ENCODE measurements at places on chromosomes 7 and 10.
A peak's percentile ranks its signal among the peaks of the same experiment; 100 is the strongest.

DNA sequence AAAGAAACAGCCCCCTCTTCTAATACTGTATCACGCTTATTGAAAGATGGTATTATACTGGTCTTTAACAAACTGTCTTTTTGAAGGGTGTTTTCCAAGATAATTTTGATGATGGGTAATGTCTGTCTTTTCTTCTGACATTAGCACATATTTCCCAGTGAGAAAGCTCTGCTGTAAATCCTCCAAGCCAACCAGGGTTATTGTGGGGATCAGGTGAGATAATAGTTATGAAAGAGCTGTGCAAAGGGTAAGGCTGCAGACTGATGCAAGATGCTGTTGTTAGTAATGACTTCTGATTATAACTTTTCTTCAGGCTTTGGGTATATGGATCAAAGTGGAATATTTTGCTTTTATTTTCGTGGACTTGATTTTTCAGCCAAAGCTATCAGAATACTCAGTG is 581.7 kb downstream of the REEP3 start:
- DNase-seq: no peak

DNA sequence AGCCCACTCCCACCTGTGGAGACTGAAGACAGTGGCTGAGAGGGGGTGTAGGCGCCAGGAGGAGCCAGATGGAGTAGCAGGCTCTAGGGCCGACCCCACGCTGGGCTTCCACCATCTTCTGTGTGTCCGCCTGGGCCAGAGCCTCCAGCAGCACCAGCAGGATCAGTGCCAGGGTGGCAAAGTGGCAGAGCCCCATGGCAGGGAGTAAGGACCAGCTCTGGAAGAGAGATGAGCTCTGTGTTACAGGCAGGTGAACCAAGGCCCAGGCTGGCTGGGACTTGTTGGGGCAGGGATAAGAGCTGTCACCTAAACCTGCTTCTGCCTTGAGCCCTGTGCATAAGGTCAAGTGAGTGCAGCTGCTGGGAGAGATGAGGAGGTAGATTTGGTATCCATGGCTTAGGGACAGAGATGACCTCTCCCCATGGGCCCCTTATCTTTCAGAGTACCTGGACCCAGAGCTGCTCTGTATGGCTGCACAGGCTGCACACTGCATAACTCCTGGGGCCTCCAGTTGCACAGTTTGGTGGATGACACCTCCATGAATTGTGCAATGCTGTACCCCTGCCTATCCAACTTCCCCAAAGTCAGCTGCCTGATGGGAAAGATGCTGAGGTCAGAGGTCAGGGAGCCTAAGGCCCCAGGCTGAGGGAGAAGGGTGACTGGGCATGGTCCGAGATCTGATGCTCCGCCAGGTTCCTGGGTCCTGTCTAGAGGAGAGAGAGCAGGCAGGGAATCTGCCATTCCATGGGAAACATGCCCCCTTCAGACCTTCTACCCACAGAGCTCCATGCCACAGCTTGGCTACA is 7.4 kb upstream of the SAMD8 start:
- DNase-seq: no peak

DNA sequence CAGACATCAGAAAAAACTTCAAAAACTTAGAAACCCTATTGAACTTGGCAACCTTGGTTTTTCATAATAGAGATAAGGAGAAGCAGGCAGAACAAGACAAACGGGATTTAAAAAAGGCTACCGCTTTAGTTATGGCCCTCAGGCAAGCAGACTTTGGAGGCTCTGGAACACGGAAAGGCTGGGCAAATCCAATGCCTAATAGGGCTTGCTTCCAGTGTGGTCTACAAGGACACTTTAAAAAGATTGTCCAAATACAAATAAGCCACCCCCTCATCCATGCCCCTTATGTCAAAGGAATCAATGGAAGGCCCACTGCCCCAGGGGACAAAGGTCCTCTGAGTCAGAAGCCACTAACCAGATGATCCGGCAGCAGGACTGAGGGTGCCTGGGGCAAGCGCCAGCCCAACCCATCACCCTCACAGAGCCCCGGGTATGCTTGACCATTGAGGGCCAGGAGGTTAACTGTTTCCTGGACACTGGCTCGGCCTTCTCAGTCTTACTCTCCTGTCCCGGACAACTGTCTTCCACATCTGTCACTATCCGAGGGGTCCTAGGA is 115.3 kb downstream of the NRCAM start:
- DNase-seq: no peak

DNA sequence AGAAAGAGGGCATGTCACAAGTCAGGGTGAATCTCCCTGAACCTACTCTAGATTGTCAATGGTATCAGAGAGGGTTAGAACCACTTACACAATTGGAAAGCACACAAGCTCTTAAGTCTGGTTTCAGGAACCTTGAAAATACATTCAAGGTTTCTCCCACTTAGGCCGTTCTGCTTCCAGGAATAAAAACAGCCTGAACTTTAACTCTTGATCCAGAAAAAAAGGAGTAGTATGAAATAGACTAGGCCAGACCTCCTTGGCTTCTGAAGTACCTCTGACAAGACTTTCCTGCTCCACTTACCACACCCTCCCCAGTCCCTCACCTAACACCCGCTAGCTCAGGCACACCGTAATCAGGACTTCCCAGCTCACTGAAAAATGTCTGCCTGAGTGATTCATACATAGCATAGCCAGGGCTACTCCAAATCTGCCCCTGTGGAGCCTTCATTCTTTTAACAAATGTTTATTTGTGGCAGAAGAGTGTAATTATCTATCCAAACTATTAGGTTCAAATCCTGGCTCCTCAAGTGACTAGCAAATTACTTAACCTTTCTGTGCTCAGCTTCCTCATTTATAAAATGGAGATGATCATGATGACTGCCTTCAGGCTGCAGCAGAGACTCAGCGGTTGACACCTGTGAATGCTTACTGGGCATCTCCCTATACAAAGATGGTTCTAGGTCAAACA is 30.3 kb upstream of the IL6 start:
- no peak for DNase-seq

GRCh38 chr10:48478980-48479811 is 125.7 kb downstream of the ARHGAP22 start:
- DNase-seq: no peak

DNA sequence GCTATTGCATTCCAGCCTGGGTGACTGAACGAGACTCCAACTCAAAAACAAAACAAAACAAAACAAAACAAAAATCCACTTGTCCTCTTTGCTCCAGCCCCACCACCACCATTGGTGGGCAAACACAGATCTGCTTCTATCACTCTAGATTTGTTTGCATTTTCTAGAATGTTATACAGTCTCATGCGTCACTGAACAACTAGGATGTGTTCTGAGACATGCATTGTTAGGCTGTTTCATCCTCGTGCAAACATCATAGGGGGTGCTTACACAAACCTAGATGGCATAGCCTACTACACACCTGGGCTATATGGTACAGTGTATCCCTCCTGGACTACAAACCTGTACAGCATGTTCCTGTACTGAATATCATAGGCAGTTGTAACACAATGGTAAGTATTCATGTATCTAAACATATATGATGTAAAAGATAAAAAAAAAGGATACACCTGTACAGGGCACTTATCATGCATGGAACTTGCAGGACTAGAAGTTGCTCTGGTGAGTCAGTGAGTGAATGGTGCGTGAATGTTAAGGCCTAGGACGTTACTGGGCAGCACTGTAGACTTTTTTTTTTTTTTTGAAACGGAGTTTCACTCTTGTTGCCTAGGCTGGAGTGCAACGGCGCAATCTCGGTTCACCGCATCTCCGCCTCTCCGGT is 45.3 kb downstream of the BTBD16 start:
- no peak for DNase-seq

DNA sequence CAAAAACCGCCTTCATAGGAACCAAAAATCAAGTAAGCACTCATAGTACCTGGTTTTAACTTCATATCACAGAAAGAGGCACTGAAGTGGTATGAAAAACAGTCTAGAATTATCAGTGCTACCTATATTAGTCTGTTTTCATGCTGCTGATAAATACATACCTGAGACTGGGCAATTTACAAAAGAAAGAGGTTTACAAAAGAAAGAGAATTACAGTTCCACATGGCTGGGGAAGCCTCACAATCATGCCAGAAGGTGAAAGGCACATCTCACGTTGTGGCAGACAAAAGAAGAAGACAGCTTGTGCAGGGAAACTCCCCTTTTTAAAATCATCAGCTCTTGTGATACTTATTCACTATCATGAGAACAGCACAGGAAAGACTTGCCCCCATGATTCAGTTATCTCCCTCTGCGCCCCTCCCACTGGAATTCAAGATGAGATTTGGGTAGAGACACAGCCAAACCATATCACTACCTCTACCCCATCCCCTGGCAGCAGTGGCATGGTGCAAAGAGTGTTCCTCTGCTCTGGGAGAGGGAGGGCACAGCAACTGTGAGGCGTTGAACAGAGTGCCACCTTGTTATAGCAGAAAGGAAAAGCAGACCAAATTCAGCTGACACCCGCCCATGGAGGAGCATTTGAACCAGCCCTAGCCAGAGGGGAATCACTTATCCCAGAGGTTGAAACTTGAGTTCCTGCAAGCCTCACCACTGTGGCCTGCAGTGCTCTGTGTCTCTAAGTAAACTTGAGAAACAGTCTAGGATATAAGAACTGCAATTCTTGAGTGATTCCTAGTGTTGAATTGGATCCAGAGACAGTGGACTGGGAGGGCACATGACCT is 61.9 kb upstream of the PTPRZ1 start:
- DNase-seq: no peak

DNA sequence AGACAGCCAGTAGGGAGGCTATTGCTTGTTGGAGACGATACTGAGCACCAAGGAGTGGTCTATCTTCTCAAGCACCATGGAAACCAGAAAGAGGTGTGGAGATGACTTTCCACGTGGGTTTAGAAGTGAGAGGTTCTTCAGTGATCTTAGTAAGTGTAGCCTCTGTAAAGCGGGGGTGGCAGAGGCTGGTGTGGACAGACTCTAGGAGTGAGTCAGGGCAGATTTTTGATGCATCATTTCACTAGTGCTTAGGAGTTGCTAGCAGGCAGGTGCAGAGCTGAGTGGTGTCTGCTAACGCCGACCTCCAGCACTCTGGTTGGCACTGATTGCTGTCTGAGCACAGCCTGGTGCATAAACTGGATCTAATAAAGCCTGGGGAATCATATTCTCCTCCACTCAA is 78.4 kb upstream of the ADO start:
- DNase-seq: peak; percentile 33

GRCh38 chr7:22060863-22061262 is 115.2 kb upstream of the CDCA7L start:
- DNase-seq: no peak

DNA sequence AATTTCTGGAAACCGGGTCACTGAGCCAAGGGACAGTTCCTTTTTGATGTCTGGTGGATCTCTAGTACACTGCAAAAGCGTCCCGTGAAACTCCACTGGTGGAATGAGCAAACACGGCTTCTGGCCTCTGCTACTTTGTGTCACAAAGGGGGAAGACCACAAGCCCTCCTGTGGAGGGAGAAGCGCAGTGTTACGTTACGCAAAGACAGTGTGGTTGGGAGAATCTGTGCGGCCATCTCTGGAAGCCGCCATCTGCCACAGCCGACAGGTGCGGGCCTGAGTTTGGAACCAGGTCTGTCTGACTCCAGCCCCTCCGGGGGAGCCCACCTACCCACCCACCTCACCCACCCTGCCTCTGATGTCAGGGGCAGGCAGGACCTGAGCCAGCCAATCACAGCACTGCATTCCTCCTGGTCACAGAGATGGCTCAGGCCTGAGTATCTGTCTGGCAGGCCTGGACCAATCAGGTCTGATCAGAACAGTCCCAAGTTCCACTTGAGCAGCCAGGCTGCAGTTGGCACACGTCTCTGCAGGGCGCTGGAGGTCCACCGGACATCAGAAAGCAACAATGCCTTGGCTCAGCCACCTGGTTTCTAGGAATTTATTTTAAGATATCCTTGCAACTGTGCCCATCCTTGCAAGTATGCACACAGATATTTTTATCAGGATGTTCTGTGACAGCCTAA is 3.0 kb upstream of the CYP2W1 start:
- DNase-seq: no peak

DNA sequence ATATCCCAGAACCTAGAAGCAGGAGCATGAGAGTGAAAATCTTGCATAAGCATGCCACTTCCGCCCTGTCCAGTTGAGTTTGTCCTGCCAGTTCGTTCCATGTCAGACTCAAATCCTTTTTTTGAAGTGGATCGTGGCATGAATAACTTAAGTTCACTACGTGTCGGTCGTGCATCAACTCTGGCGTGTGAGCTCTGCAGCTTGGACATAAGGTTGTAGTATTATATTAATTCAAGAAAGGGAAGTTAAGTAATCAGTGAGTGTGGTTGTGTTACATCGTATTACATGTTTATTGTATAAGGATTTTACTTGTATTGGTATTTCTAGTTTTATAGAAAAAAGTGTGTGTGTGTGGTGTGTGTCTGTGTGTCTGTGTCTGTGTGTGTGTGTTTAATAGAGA is 23.0 kb downstream of the CDC123 start:
- no peak for DNase-seq

- no peak for DNase-seq
Observed at GRCh38 chr10:96034625-96035024, 8.8 kb upstream of the CCNJ start.

DNA sequence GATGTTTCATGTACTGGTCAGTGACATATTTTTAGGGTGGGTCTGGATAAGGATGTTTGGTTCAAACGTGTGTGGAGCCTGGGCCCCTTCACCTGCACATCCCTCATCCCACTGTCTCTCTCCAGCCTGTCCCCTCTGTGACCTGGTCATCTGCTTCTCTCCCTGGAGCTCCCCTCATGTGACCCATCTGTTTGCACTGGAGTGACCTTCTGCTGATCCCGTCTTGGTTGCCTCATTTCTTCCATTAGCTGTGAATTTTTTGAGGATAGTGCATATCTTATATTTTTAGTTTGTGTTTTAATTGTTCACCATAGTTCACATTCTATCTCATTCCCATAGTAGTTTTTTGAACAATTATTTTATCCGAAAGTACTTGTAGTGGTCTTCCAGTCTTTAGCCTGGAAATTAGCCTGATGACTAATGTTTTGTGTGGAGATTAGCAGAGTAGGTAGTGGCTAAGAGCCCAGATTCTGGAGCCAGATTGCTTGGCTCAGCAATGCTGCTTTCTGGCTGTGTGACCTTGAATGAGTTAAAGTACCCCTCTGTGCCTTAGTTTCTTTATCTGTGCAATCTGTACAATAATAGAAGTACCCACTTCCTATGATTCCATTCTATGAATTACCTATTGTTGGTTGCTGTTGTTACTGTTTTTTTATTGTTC is 224.5 kb downstream of the LRMDA start:
- no peak for DNase-seq

DNA sequence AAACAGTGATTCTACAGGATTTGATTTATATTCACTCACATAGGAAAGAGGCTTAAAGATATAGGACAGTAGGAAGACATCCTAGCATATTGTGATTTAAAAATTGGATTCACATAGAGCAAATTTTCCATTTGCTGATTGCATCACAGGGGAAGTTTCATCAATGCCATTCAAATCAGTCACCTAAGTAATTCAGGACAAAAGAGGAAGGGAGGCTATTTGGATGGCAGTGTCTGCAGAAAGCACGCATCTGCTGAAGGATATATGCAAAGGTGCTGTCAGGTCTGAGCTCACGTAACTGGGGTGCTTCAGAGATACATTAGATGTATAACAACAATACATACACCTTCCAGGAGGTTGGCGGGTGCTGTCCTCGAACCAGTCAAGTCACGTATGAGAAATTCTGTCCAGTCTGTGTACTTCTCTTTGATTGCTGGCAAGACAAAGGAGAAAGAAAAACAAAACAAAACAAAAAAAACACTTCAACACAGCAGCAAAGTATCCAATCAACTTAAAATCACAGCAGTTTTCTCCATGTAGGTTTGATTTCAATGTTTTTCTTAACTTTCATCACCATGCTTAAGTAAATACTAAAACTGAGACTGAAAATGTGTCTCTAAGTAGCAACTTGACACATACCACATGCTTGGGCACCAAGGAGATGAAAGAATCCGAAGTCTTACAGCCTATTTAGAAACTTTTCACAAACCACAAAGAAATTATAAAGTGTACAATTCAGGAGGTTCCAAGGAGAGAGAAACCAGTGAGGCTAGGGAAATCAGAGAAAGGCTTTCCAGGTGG is 125.1 kb downstream of the SFMBT2 start:
- DNase-seq: no peak
